NCI-H1930 (cell line): ENCODE measurements at places on chromosomes 4 and X.

DNA sequence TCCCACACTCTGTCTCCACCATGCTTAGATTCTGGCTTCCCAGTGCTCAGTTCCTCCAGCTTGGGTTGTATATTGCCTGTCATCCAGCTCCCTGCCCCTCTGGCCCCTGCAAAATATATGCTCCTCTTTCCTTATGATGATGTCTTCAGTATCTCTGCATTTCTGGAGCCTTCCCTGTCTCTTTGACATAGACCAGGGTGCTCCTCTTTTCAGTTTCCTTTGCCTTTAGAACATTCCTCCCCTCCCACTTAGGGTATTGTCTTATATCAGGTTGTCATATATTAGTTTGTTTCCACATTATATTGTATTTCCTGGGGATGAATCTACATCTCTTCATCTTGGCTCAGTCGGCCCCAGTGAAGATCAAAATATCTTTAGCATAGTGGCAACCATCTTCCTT is 526.4 kb downstream of the MID1IP1 start:
- no peak for DNase-seq

GRCh38 chr4:57554556-57555092 is 444.4 kb upstream of the IGFBP7 start:
- DNase-seq, result no peak

DNA sequence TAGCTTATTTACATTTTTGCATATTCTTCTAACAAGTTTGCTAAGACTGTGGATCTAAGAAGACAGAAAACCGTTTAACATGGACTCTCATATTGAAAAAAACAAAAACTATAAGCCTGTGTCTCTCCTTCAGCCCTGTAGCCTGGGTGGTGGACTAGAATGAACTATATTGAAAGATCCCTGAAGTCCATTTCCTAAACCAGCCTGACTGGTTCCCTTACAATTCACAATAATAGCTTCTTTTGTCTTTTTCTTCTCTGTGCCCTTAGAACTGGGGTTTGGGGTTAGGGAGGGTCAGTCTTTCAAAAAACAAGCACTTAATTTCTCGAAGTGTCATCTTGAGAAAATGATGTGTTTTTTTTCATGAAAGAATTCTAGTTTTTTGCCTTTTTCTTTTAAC is 59.0 kb downstream of the GSTCD start:
- no peak for DNase-seq

- no peak for DNase-seq
Measured at GRCh38 chrX:107741404-107741790, 34.2 kb downstream of the TSC22D3 start.

DNA sequence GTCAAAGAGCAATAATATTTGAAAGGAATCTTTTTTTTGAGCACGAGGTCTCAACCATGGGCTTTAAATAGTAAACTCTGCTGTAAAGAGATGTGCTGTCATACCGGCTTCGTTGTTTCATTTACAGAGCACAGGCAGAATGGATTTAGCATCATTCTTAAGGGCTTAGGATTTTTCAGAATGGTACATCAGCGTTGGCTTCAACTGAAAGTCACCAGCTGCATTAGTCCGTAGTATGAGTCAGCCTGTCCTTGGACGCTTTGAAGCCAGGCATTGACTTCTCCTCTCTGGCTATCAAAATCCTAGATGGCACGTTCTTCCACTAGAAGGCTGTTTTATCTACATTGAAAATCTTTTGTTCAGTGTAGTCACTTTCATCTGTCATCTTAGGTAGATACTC is 23.6 kb downstream of the COX18 start:
- no peak for DNase-seq

- DNase-seq, result no peak
Measured at GRCh38 chr4:108878806-108879205, 116.0 kb upstream of the ETNPPL start.

GRCh38 chr4:118313098-118313497 is 39.7 kb downstream of the PRSS12 start:
- no peak for DNase-seq

DNA sequence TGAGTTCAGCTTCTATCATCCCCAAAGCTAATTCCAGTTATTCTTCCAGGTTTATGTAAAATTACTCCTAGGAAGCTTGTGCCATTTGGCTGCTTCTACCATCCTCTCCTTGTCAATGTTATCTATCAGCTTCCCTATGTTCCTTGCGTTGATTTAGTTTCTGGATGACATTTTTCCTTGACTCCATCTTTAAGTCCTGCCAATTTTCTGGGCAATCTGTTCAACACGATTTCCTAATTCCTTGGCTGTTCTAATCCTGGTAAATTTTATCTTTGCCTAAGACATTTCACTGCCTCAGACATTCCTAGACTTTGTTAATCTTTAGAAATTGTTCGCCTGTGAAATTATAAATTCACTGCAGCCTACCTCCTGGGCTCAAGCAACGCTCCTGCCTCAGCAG is 125.1 kb downstream of the PDS5A start:
- no peak for DNase-seq

- DNase-seq, result no peak
Measured at GRCh38 chr4:169033660-169034059, 23.6 kb upstream of the CBR4 start.

DNA sequence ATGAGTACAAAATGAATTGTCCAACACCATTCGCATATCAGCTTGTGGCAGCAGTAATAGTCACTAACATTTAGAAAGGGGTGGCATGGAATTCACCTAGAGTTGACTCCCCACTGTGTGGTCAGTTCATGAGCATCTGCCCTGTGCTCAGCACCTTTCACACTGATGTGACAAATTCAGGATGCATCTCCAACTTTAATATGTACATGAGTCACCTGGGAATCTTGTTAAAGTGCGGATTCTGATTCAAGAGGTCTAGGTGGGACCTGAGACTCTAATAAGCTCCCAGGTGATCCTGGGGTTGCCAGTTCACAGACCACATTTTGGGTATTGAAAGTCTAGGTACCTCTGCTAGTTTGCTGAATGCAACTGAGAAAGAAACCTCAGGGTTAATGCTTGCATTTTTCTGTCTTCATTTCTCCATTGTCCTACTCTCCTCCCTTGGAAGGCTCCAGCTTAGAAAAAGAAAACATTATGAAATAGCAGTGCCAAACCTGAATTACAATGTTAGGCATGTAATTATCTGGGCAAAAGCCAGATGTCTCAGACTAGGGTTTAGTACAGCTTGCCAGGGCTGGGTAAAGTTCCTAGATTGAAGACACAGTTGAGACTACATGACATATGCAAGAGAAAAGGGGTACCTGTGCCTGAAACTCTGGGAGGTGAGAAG is 32.7 kb downstream of the TMSB4X start:
- no peak for DNase-seq

DNA sequence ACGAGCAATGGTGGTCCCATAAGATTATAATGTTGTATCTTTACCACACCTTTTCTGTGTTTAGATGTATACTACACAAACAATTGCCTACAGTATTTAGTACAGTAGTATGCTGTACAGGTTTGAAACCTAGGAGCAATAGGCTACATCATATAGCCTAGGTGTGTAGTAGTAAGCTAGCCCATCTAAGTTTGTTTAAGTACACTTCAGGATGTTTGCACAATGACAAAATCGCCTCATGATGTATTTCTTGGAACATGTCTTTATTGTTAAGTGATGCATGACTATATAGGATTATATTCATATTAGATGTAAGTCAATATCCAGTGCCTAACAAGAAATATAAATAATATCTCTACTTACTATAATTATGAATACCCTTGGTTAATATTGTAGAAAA is 104.6 kb downstream of the SLC10A6 start:
- no peak for DNase-seq

DNA sequence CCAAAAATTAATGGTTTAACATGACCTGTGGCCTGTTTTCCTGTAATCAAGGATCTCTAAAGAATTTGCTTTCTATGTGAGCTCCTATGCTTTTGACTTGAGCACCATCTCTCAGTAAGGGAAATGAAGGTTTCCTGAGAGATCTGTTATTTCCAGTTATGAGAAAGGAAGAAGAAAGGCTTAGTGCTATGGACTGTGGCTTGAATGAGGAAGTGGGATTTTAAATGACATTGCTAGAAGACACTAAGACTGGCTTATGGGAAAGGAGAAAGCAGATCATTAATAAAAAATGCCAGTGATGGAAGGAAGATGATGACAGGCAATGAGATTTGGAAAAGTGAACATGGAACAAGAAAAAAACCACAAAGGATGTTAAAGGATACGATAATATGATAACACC is 285.4 kb downstream of the OPHN1 start:
- DNase-seq, result no peak

GRCh38 chrX:70439016-70439415 is 5.6 kb upstream of the DLG3 start:
- no peak for DNase-seq

GRCh38 chr4:122781486-122781885 is 45.1 kb upstream of the FGF2 start:
- no peak for DNase-seq

DNA sequence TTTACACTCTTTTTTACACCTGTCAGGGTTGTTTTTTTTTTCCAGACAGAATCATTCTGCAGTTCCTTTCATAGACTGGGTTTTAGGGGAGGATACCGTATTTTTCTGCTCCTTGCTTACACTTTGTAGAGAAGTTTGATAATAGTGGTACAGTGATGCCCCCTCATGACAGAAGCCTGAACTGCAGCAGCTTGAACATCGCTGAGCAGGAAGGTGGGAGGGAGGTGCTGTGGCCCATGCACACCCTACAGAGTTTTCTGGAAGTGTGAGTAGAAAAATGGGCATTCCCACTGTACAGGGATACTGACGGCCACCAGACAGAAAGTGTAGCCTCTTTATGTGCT is 54.5 kb downstream of the RAB40A start:
- peak; percentile 51 for DNase-seq

GRCh38 chrX:123859409-123859845 is 426 bp upstream of the XIAP start:
- DNase-seq, result no peak

DNA sequence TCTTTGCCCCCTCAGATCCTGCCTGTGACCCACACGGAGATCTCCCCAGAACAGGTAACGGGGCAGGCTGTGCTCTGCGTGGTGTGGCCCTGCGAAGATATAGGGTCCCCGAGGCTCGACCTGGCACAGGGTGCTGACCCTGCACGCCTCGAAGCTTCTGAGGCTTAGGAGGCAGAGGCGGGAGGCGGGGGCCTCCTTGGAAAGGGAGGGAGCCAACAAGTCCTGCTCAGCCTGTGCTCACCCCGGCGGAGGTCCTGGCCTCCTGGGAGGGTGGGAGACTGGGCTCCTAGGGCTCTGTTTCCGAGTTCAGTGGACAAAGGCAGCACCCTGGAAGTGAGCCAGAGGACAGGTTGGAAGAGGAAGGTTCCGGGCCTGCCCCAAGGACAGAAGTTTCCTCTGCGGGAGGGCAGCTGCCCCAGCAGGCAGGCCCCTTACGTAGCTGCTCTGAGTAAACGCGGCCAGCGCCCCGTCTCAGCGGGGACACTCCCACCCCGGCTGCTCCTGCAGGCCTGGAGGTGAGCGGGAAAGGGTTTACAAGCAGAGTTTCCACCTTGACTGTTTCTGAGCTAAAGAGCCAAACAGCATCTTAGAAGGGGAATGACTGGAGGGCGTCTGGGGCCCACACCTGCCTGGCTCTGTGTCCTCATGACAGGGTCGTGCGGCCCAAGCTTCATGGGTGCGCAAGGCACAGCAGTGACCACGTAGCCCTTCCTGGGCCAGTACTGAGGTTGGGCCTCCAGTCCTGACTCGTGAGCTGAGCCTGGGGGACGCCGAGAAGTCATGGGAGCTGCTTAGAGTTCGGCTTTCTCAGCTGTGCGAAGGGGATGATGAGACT is 16.1 kb downstream of the TMEM175 start:
- no peak for DNase-seq

- DNase-seq, result no peak
Measured at GRCh38 chr4:3440979-3441500, 728 bp upstream of the HGFAC start.

GRCh38 chrX:86237482-86237881 is 89.2 kb downstream of the DACH2 start:
- DNase-seq, result no peak

DNA sequence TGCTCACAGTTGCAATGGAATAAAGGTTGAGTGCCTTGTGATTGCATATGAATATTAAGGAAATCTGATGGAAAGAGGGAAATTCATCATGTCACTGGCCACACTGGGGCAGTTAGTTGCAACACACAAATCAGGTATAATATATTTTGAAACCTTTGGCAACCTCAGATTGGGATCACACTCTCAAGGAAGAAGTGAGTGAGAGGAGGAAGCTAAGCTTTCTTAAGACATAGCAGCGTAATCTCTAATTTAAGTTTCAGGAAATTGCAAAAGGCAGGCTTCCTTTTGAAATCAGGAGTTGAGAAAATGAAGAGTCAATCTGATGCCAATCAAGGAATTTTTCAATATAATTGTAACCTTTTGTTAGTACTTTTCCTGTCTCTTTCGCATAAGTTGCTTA is 12.3 kb upstream of the CLTRN start:
- no peak for DNase-seq

DNA sequence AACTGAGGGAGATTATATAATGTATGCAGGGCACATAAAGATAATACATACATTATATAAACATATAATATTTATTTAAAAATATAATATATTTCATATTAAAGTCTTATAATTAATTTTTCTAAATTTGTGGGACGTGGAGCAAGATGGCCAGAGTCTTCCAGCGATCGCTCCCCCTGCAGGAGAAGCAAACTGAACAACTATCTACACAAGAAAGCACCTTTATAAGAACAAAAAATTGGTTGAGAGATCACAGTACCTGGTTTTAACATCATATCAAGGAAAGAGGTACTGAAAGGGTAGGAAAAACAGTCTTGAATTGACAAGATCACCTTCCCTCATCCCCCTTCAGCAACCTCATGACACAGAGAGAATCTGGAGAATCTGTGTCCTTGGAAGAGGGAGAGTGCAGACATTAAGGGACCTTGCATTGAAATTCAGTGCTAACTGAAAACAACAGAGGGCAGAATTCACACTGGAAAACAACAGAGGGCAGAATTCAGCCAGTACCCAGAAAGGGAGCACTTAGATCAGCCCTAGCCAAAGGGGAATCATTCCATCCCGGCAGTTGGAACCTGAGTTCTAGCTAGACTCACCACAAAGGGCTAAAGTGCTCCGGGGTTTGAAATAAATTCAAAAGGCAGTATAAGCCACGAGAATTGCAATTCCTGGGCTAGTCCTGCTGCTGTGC is 262.5 kb upstream of the NDST3 start:
- DNase-seq, result no peak

DNA sequence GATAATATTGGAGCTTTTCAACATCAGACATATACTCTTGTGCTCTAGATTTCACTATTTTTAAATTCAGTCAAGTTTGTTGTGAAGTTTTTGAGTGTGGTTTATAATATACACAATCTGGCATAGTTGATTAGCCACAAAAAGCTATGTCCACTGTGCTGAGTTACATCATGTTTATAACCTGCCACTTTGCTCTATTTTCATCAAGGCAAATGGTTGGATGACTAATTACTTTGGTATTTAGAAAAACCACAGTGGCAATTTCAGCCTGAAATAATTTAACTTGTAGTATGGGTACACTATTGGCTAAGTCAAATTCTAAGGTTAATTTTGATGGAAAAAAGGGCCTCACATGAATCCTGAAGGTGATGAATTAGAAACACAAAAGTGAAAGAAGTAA is 262.6 kb downstream of the C4orf33 start:
- no peak for DNase-seq

DNA sequence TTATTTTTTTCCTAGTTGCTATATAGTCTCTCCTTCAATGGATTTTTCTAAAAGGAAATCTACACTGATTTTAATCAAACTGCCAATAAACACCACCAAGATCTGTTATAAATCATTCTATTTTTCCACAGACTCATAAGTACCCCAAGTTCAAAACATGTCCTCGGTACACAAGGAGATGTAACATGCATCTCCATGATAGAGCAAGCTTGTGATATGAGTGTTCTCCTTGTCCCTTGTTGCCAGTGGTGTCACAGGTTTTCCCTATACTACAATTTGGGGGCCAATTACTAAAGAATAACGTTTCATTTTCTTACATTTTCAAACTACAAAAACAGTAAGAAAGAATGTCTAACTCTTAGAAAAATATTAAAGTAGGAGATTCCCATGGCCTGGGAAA is 491 bp downstream of the ARHGEF6 start:
- DNase-seq, result no peak
